ENCODE measurements at places on chromosomes 7 and 10.

DNA sequence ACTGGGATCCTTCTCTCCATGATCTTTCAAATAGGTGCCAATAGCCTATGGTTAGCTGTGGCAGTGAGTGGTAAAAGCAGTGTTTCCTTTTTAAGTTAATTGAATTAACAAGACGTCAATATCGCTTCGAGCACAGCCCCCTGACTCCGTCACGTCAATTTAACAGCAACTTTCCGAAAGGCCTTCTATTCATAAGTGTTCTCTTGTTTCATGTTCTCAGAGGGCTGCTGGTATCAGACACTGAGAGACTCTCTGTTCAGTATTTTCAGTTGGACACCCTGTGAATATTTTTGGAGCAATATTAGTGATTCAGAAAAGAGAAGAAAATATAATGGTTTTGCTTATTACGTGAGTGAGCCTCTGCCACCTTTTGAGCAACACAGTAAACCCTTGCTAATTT is 174.2 kb upstream of the INSYN2A start:
- no peak for DNase-seq

DNA sequence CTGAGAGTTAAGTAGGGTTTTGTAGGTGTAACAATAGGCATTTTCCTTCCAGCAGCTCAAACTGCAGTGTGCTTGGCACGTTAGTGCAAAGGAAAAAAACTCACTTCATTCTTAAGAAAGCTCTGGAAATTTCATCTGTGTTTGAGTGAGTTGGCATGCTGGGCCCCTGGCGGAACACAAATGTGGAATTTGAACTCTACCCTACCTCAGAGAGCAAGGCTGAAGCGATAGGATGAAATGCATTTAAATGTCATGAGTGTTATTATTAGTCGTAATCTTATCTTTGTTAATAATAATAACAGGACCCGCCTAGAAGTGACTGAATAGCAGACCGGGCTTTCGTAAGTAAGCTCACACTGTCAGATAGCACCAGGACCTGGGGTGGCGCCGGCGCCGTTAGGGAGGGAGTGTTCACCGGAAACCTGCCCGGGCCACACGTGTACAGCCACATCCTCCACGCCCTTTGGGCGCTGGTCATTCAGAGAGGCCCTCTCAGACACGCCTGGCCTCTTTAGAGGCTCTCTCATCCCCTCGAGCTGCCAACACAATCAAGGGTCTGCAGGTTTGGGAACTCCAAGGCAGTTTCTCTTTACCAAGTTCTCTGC is 63.5 kb downstream of the GRK5 start:
- DNase-seq: peak; percentile 78

DNA sequence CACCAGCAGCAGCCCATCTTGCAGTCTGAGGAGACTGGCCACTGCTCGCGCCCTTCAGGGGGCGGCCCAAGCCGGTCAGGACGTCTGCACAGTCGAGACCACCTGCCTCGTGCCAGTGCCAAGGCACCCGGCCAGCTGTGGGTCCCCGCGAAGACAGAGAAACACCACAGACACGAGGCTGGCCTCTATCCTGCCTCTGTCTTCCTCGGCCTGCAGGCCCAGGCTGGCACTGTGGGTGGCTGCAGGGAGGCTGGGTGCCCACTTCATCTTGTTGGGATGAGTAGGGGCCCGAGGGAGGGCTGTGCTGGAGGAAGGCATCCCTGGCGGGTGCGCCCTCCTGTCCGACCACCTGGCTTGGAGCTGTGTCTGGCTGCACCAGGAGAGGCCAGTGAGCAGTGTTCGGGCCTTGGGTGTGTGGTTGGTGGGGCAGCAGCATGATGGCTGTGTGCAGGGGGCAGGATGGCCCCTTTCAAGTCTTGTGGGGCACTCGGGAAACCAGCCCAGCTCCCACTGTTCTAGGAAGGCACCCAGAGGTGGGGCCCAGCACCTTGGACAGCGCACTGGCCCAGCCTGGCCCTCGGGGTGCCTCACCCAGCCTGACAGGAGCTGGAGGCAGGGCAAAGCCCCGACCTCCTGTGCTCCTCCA is 7.3 kb downstream of the DPYSL4 start:
- peak; percentile 52 for DNase-seq

- no peak for DNase-seq
These were observed 84.8 kb upstream of the EGR2 start for GRCh38 chr10:62900829-62901571.

DNA sequence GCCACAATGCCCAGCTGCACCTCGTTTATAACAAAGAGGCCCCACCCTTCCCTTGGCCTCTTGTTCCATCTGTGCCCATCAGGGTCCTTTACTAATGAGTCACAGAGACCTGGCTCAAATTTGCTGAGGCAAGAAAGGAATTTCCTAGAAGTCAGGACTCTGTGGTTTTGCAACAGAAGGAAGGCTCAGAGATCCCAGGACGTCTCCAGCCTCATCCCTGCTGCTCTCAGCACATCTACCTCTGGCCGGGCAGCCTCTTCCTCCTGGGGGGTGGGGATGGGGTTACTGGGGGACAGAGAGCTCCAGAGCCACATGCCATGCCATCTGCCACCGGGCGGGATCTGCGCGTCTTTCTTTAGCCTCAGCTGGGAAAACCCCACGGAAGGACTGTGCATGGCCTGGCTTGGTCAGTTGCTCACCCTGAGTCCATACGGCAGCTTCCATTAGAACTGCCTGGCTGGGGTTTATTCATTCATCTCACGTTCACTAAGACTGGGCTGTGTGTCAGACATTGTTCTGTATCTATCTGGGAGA is 41.9 kb upstream of the PSMG3 start:
- DNase-seq: no peak

GRCh38 chr7:18727115-18727870 is 231.7 kb downstream of the HDAC9 start:
- DNase-seq: no peak

- DNase-seq: no peak
These were observed 731.5 kb downstream of the XPNPEP1 start for GRCh38 chr10:109191823-109192222.

GRCh38 chr10:62617652-62618051 is 186.9 kb upstream of the ADO start:
- DNase-seq: no peak

DNA sequence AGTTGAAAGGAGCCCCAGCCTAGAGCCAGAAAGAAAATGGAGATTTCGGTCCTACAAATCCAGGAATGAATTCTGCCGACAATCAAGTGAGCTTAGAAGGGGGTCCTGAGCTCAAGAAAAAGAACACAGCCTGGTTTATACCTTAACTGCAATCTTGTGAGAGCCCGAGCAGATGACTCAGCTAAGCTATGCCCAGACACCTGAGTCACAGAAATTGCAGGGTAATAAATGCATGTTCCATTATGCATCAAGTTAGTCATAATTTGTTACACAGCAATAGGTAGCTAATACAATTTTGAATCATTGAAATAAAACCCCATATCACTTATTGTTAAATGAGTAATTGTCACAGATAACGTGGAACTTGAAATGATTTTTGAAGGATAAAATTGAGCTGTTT is 111.8 kb upstream of the FOXP2 start:
- DNase-seq: no peak

- no peak for DNase-seq
These were observed 52.2 kb downstream of the LRGUK start for GRCh38 chr7:134179036-134180011.

DNA sequence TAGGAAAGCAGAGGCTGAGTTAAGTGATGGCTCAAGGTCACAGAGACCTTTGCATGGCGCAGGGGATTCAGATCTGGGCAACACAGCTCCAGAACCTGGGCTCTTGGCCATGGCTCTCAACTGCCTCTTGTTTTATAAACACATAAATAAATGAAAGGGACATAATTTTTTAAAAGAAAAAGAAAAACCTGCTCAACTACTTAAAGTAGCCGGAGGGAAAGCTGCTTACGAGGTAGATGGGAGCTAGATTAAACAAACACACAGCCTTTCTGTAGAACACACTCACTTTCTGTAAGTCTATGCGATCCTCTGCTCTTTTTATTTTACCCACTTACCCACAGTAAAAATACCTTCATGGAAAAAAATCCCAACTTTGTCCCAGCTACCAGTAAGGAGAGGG is 81.3 kb downstream of the PIP4K2A start:
- DNase-seq: no peak

GRCh38 chr10:80544316-80544953 is 6.7 kb downstream of the SH2D4B start:
- DNase-seq: no peak

DNA sequence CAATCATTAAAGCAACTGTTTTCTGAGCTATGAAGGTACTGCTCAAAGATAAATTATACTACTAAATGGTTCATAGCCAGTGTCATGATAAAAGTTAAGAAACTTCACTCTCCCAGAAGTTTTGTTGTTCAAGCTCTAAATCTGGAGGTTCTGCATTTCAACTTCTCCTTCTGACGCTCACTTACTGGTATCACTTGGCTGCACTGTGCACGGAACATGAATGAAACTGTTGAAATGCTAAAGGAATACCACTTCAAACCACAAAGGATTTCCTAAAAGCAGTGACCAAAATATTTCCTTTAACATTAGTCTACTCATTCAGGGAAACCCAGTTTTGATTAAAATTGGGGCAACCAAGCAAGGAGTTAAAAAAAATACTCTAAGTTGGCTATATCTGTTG is 93.6 kb downstream of the UBE2H start:
- DNase-seq: no peak

GRCh38 chr10:64648915-64649314 is 1127.7 kb downstream of the REEP3 start:
- DNase-seq: no peak

GRCh38 chr7:128902761-128903585 is 7.5 kb downstream of the KCP start:
- no peak for DNase-seq

DNA sequence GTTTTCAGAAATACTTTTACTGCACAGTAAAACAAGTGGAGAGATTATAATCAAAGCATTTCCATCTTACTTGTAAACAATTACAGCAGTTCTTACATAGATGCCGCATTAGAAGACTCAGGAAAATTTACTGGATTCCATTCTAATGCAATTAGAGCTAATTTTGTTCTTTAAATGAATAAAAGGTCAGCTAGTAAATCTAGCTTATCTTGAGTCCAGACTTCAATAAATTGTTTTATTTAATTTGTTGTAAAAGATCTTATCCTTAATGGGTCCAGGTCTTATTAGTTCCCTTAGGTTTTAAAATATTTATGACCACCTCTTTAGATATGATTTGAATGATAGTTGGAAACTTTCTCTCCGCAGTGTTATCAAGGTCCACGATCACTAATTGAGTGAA is 70.2 kb upstream of the GATA3 start:
- no peak for DNase-seq

- DNase-seq: no peak
These were observed 7.5 kb upstream of the CLDN4 start for GRCh38 chr7:73823257-73823656.

DNA sequence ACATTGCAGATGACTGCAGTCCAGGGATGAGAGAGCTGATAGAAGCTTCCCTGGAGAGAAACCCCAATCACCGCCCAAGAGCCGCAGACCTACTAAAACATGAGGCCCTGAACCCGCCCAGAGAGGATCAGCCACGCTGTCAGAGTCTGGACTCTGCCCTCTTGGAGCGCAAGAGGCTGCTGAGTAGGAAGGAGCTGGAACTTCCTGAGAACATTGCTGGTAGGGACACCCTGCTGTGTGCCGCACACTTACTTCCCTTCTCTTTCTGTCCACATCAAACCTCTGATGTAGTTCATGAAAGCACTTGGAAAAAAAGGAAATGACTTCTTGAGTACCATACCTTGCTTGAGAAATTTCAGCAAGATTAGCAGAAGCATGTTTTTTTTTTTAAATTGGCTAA is 25.3 kb downstream of the MAP3K8 start:
- no peak for DNase-seq

- DNase-seq: no peak
These were observed 285.5 kb downstream of the TWIST1 start for GRCh38 chr7:18831943-18832342.

- DNase-seq: no peak
These were observed 849.8 kb upstream of the SORCS1 start for GRCh38 chr10:108014145-108014901.

DNA sequence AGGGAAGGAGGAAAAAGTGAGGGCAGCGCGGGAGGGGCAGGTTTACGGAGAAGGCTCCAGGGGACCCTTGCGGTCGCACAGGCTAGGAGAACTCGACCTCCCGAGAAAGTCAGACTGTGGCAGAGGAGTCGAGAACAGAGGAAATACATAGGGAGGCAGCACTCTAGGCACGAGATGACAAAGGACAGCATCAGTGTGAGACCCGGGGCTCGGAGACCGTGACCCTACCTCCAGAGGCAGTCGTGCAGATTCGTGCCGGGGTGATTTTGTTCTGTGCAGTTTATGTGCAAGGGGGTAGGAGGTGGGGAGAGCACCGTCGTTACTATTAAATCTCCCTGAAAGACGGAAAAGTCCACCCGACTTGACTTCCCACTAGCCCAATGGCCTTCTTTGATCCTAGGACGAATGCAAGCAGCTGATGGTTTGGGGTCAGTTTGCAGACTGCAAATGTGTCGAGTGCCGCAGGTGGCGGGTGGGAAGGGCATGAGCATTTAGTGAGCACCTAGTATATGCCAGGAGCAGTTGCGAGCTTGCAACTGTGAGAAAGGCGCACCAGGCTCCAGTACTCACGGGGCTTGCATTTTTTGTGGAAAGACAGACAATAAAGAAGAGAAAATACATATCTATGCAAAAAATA is 674 bp upstream of the OSBPL3 start:
- peak; percentile 73 for DNase-seq

DNA sequence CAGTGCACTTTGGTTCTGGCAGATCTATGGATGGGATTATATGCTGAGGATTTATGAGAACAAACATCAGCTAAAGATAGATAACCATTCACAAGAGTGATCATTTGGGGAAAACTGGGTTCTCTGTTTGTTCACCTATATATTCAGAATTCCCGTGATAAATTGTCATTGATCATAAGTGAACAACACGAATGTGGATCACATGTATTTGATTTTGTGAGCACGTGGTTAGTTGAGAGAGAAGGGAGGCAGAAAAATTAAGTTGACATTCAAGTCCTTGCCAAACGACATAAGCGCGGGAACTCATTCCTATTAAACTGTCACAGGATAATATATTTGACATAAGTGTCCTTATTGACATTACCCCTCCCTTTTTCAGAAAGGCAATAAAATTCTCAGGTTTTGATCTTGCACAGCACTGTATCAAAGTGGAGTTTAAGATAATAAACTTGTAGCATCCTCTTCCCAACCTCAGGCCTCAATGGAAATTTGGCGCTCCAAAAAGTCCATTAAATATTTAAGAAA is 64.9 kb upstream of the MYO3A start:
- DNase-seq: no peak

- DNase-seq: no peak
These were observed 20.7 kb downstream of the NT5C3A start for GRCh38 chr7:33041631-33042428.

GRCh38 chr10:71176661-71177060 is 35.7 kb upstream of the UNC5B start:
- DNase-seq: no peak

DNA sequence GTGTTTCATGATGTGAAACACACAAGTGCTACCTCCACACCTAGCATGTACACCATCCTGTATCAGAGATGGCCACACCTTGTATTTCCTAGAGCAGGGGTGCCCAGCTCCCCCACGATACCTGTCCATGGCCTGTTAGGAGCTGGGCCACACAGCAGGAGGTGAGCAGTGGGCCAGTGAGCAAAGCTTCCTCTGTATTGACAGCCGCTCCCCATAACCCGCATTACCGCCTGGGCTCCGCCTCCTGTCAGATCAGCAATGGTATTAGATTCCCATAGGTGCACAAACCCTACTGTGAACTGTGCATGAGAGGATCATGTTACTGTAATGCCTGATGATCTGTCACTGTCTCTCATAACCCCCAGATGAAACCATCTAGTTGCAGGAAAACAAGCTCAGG is 145.6 kb upstream of the RNF32 start:
- no peak for DNase-seq

- no peak for DNase-seq
These were observed 104.2 kb upstream of the MKI67 start for GRCh38 chr10:128230401-128230800.
